ENCODE measurements at places on chromosomes 7 and 10.

GRCh38 chr7:112086496-112087254 lies 119.5 kb downstream of the DOCK4 start:
- DNase-seq = no peak

GRCh38 chr10:126637501-126637900 lies 33.0 kb downstream of the C10orf90 start:
- no peak for DNase-seq

- DNase-seq = no peak
Observed at GRCh38 chr7:66348531-66348930, 143.4 kb downstream of the TPST1 start.

- DNase-seq = no peak
Observed at GRCh38 chr7:80869106-80869784, 49.6 kb downstream of the SEMA3C start.

GRCh38 chr7:46169384-46169755 lies 248.3 kb upstream of the IGFBP3 start:
- no peak for DNase-seq

- DNase-seq = no peak
Observed at GRCh38 chr10:100347568-100348195, 649 bp downstream of the SCD start.

GRCh38 chr10:99943908-99944307 lies 65.8 kb downstream of the DNMBP start:
- DNase-seq = no peak

DNA sequence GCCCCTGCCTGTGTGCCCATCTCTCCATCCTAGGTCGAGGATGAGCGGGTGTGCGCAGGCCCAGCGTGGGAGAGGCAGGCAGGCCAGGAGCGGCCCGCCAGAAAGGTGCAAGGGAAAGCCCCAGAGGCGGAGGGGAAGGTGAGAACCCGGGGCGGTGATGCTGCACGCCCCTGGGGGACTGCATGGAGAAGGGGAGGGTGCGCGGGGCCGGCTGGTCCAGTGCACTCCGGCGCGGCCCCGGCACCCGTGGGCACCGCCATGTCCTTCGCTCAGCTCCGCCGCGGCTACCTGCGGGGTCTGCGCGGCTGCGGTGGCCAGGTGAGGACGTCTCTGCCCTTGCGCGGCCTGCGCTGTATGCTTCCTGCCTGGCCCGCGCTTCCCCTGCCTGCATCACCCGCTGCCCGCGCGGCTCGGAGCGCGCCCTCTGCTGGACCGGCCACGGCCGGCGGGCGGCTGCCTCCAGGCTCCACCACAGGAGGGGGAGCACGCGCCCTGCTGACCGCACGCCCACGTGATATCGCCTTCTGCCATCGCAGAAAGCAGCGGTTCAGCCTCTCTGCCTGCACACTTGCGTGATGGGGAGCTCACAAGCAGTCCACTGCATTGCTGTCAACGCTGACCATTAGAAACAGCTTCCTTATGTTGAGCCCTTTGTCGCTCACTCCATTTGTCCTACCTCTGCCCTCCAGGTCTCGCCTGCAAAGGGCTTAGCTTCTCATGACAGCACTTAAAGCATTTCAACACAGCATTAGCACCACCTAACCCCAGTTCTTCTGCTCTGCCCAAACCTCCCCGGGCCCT lies 73.9 kb downstream of the CXCL12 start:
- peak; percentile 86 for DNase-seq

- DNase-seq = no peak
Observed at GRCh38 chr7:100191775-100192174, 14.1 kb downstream of the STAG3 start.

GRCh38 chr10:93028883-93029282 lies 31.7 kb upstream of the CYP26C1 start:
- no peak for DNase-seq

DNA sequence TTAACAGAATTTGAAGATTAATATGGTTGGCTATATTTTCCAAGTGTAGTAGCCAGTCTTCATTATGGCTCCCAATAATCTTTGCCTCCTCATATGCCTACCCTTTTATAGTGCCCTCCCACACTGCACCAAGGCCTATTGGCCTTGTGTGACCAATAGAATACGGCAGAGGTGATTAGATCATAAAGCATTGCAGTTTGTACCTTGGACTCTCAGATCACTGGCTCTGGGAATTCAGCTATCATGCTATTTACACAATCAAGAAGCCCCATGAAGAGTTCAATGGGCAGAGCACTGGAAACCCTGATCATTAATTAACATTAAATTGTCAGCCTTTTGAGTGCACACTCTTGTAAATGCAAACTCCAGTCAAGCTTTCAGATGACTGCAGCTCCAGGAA lies 154.5 kb upstream of the MAGI2 start:
- no peak for DNase-seq

- no peak for DNase-seq
Observed at GRCh38 chr7:101939136-101939695, 121.8 kb downstream of the CUX1 start.

GRCh38 chr7:135328053-135328452 lies 94.4 kb downstream of the STRA8 start:
- no peak for DNase-seq

DNA sequence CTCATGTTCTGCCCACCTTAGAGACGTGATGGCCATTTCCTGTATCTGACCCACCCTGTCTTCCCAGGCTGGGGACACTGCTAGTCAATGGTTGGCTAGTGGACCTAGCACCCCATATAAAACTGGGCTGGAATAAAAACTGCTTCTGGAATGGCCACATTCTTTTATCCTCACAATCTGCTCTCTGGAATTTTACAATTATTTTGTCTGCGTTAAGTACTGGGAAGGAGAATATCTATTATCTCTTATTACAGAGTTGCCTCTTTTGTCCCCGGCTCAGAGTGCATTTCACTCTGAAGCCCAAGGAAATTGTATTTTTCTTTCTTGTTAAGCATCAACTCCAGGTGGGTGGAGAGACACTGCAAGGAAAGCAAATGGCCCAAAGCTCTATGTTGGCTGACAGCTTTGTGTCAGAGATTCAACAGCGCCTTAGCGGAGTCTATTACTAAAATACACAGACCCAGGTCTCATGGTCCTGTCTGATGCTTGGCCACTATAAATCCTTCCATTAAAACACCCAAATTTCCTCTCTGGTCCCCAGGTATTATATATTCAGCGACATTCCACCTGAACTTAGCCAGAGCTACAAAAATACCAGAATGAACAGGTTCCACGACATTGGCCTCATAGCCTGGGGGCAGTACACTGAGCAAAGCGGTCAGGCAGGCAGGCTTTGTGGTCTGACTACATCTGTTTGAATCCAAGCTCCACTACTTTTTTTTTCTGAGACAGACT lies 121.7 kb downstream of the PRPF18 start:
- DNase-seq = no peak

DNA sequence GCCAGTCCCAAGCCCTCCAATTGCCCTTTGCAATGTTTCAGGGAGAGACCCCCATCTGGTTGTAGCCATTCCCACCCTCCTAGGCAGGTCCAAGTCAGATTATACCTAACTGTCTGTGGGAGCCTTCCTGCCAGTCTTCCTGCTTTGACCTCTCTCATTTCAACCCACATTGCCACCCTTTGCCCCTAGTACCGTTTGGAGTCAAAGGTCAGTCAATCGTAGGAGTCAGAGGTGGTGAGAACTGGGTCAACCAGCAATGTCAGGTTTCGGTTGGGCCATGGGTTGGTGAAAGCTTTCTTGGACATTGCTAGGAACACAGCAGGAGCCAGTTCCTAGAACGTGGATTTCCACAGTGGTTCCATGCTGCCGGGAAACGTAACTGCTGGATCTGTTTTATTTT lies 269.4 kb upstream of the GHITM start:
- no peak for DNase-seq

DNA sequence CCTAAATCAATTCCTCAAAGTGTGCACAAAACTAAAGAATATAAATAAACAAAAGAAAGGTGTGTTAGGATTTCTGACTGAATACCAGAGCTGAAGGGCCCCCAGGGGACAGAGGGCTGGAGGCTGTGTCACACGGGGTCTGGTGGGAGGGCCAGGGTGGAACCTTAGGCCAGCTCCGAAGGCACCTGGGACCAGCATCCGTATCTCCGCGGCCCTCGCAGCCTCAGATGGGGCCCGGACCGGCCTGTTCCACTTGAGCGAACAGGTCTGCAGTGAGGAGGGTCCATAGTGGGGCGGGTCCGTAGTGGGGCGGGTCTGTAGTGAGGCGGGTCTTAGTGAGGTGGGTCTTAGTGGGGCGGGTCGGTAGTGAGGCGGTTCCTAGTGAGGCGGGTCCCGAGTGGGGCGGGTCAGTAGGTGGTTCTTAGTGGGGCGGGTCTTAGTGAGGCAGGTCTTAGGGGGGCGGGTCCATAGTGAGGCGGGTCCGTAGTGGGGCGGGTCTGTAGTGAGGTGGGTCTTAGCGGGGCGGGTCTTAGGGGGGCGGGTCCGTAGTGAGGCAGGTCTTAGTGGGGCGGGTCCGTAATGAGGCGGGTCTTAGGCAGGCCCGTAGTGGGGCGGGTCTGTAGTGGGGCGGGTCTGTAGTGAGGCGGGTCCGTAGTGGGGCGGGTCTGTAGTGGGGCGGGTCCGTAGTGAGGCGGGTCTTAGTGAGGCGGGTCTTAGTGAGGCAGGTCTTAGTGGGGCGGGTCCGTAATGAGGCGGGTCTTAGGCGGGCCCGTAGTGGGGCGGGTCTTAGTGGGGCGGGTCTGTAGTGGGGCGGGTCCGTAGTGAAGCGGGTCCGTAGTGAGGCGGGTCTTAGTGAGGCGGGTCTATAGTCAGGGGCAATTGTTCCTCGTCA lies 15.1 kb downstream of the GPR146 start:
- DNase-seq = no peak

GRCh38 chr10:113148901-113149300 lies 198.9 kb downstream of the TCF7L2 start:
- no peak for DNase-seq

- DNase-seq = peak; percentile 28
Observed at GRCh38 chr7:40232242-40232893, 97.6 kb downstream of the SUGCT start.

- DNase-seq = peak; percentile 9
Observed at GRCh38 chr7:120553491-120553890, 280.5 kb downstream of the KCND2 start.

DNA sequence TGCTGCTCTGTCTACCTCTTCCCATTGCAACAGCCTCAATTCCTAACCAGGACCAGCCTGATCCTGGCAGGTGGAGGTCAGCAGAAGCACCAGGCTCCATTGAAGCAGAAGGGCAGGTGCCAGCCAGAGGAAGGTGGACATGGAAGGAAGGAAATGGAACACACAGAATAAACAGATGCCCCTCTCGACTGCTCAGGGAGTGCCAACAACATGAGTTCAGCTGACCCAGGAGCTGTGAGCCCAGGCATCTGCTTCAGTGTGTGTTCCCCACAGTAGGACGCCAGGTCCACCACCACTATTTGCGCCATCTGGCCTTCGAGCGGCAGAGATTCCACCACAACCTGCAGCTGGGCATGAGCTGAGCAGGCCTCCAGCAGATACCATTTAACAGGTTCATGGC lies 56.7 kb downstream of the GPAM start:
- no peak for DNase-seq

DNA sequence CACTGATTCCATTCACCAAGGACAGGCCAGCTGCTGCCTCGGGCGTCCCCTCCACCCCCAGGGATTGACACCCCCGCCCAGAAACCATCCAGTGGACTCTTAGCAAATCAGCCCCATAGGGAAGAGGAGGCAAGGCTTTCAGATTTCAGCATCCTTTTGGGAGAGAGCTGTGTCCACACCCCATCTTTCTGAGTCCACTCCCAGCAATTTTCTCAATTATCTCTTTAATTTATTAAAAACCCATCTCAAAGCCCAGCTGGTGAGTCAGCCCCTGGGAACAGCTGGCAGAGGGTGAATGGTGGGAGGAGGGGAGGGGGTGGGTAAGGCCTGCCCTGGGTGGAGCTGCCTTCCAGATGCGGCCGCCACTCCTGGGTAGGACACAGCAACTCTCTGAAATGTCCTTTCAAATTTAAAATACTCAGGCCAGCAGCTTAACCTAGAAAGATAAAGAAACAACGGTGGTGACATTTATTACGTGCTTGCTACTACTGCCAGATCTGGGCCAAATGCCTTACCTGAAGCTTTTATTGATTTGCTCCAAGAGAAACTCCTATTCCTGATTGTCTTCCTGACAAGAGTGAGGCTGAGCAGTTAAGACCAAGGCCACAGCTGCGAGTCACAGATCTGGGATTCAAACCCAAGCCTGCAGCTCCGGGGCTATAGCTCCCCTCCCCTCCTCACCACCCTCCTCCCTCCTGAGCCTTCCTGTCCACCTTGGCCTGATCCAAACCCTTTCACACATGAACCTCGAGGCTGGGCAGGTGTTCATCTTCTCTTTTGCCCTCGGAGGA lies 120.4 kb downstream of the RGS10 start:
- DNase-seq = no peak

- DNase-seq = peak; percentile 55
Observed at GRCh38 chr10:14583252-14583651, 191.4 kb downstream of the FAM107B start.

DNA sequence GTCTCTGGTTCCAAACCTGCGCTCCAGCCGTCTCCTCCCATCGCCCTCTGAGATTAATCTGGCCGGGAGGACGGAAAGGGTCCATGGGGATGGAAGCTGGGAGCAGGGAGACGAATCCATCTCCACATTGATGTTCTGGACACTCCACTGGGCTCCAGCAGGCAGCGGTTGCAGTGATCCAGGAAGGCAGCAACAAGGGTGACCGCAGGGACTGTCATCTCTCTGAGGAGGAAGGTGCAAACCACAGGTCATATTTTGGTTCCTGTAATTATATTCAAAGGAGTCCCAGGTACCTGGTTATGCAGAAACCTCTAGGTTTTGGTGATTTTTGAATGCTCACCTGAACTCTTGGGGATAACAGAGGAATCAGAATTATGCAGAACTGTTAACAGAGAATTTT lies 54.8 kb downstream of the EVX1 start:
- DNase-seq = no peak

DNA sequence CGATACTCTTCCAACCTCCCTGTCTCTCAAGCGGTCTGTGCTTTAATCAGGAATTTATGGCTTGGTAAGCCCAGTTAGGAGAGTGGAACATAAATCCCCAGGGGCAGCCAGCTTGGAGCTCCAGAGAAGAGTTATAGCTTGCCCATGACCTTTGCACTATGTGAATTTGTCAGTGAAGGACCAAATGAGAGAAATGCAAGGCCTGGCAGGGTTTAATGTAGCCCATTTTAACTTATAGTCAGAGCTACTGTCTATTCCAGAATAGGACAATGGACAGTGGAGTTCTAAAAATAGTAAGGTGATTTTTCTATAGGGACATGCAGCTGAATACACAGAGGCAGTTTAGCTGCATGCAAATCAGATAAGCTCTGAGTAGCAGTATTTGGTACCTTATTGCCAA lies 142.6 kb upstream of the CAV2 start:
- no peak for DNase-seq

DNA sequence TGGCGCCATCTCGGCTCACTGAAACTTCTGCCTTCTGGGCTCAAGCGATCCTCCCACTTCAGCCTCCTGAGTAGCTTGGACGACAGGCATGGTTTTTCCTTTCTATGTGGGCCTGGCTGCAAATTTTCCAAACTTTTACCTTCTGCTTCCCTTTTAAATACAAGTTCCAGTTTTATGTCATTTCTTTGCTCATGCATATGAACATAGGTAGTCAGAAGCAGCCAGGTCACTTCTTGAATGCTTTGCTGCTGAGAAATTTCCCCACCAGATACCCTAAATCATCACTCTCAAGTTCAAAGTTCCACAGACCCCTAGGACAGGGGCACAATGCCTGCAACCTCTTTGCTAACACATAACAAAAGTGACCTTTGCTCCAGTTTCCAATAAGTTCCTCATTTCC lies 21.6 kb upstream of the RPEL1 start:
- no peak for DNase-seq

- DNase-seq = no peak
Observed at GRCh38 chr10:110901954-110902819, 16.8 kb downstream of the BBIP1 start.

- DNase-seq = no peak
Observed at GRCh38 chr10:123331438-123331837, 177.2 kb downstream of the BUB3 start.

- no peak for DNase-seq
Observed at GRCh38 chr10:90399782-90400181, 458.1 kb downstream of the HTR7 start.

Data from GM13977 (cell line).